ENCODE measurements at places on chromosomes 1 and 21.

- no peak for DNase-seq
Measured at GRCh38 chr1:107545056-107545577, 404.3 kb downstream of the NTNG1 start.

GRCh38 chr1:66041654-66042053, 249.0 kb downstream of the PDE4B start:
- DNase-seq = no peak

DNA sequence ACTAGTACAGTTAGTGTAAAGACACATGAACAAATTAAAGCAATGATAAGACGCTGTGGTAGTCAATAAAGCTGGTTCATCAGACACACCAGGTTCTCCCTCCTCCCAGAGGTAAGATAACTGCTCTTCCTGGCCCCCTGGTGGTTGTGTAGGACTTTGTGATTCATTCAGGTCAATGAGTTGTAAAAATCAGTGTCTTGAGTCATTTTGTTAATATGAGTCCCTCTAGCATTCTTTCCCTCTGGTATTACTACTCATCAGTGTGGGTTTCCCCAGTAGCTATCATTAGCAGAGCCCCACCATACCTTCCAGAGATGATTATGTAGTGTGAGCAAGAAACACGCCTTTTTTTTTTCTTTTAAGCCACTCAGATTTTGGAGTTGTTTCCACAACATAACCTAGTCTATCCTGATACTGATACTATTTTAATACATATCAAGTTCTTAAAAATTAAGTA, 3.6 kb upstream of the SETDB1 start:
- peak; percentile 87 for DNase-seq

DNA sequence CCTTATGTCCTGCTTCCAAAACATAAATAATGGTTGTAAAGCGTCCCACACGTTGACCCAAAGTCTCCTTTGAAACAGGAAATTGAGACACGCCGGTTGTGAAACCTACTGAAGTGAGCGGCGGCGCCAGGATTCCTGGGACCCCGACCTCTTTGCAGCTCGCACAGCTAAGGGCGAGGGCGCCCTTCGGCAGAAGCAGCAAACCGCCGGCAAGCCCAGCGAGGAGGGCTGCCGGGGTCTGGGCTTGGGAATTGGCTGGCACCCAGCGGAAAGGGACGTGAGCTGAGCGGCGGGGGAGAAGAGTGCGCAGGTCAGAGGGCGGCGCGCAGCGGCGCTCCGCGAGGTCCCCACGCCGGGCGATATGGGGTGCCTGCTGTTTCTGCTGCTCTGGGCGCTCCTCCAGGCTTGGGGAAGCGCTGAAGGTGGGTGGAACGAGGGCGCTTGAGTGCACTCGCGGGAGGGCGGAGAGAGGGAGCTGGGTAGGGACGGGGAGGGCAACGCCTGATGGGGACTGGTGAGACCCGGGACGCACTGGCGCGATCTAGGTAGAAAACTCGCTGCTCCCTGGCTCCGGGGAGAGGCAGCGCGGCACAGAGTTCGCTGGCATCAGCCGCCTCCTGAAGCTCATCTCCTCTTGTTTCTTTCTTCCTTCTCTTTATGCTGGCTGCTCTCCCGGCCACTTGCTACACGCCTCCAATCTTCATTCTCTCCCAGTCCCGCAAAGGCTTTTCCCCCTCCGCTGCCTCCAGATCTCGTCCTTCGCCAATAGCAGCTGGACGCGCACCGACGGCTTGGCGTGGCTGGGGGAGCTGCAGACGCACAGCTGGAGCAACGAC, at the start of gene CD1D:
Gene CD1D, plus strand, starts transcription at position 155 of the 836 bp plus-strand sequence. Its CDS starts 207 bp downstream, at position 362.
- DNase-seq = no peak

DNA sequence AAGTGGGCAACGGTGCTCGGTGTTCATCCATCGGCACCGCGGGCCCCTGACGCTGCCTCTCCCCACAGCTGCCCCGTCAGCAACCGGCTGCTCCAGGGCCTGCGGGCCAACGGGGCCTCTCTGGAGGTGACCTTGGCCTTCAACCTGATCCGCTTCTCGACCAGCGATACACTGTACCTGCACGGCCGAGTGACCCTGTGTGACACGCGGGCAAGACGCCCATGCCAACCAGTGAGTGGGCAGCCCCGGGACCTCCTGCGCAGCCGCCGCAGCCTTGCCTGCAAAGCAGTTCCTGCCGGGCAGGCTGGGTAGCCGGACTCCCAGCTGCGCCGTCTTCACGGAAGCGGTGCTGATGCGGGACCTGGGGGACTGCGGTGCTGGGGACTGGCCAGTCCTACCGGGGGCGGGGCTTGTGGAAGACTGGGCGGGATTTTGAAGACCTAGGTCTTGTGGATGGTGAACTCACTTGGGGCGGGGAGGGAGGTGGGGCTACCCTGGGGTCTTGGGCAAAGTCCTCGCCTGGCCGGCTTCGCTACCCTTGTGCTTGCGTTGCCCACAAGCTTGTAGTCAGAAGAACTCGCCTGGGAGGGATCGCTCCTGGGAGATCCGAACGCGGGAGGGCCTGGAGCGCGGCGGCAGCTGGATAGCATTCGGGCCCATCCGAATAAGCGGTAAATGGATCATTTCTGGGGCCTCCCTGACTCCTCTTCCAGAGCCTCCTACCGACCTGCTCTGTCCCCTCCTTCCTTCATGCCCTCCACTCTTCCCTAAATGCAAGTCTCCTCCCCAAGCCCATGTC, 8.8 kb upstream of the CEP85 start:
- DNase-seq = no peak

All from NCI-H460 (cell line).